ENCODE measurements at places on chromosomes 6 and 20. TPM values are rescaled to one million over a fixed set of nuclear protein-coding genes. Genes with fewer than 3 reads are reported as not detected.

The FABP7 gene
- total RNA-seq, result not detected

- no peak for DNase-seq
These were observed 202.2 kb upstream of the PRND start for GRCh38 chr20:4519534-4519933.

DNA sequence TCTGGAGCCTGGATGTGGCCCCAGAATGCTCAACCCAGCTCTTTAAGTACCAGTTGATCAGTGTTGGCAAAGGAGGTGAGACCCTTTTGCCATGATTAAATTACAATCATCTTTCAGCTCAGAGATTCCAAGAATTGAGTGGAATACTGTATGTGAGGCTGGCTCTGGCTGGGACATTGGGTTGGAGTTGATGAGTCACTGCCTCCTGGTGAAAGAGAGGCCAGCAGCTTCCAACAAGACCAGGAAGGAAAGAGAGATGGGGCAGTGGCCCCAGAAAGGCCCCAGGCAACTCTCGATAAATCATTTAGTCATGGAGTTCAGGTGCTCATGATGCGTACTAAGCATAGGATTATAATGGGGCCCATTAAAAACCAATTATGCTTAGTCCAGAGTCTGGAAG is 2.1 kb downstream of the TGM6 start:
- DNase-seq, result no peak

The GSTA3 gene
- not detected for total RNA-seq

DNA sequence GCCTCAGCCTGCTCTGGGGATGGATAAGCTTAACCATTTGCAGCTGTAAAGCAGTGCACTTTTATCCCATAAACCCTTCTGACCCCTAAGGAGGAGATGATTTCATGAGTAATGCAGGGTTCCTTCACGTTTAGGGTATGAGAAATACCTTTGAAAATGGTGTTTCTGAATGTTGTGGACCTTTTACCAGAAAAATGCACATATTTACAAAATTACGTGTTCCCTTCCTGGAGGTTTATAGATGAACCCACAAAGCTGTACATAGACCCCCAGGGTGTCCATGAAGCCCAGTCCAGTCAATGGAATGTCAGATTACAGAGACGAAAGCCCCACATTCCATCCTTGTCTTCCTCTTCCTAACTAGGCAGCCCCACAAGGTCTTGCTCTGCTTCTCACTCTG is 78.6 kb upstream of the INSM1 start:
- no peak for DNase-seq

DNA sequence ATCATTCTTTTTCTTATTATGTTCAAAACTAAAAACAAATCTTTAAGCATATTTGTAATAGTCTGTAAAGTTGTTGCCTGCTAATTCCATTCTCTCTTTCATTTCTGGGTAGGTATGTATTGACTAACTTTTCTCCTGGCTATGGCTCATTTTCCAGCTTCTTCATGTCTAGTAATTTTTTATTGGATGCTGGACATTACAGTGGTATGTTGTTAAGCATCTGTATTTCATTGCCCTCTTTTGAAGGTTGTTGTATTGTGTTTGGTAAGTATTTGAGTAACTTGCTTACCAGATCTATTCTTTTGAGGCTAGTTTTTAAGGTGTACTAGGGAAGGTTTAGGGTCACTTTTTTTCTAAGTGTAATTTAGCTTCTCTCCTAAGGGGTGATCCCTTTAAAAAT is 230.9 kb downstream of the TTLL2 start:
- no peak for DNase-seq
